Stimulated activated CD8-positive, alpha-beta memory T cell treated with anti-CD3 and anti-CD28 coated beads, Interleukin-7, amount 100 ng/mL, for 1 hour (primary cell): ENCODE measurements at places on chromosomes 4 and X.

- no peak for DNase-seq
Measured at GRCh38 chr4:8904041-8904501, 32.4 kb upstream of the HMX1 start.

DNA sequence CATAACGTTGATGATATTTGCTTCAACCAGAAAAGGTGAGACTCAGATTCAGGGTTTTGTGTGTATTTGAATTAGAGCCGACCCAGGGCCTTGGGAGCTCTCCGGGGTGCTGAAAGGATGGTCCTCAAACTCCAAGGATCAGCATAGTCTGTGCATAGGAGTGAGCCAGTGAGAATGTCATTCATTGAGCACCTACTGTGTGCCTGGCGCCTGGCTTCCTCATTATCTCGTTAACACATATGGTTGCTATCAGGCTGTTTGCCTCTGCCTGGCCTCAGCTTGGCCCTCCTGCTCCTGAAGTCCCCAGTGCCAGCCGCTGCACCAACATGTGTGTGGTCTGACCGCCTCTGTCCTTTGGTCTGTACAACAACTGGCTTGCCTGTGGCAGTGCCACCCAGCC lies 25.1 kb upstream of the JAKMIP1 start:
- no peak for DNase-seq

DNA sequence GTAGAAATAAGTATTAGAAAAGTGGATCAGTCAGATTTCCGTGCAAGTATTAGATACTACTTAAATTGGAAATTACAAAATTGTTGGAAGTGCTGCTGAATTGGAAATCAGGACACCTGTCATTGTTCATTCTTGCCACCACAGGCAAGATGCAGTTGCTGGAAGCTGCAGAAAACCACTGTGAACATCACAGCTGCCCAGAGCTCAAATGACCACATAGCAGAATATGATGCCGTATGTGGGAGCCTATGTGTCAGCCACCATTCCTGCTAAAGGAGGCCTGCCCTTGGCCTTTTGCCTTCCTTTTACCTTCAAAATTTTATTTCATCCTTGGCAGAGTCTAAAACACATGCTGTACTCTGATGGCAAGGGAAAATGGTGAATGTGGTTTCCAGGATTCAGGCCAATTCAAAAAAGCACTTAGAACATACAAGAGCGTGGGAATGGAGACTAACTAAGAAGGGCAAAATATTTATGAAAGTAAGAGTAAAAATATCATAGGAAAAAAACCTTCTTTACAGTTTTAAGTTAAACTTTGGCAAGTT lies 1005.5 kb upstream of the GRID2 start:
- no peak for DNase-seq

GRCh38 chrX:70481471-70482270 lies 37.0 kb downstream of the DLG3 start:
- no peak for DNase-seq

DNA sequence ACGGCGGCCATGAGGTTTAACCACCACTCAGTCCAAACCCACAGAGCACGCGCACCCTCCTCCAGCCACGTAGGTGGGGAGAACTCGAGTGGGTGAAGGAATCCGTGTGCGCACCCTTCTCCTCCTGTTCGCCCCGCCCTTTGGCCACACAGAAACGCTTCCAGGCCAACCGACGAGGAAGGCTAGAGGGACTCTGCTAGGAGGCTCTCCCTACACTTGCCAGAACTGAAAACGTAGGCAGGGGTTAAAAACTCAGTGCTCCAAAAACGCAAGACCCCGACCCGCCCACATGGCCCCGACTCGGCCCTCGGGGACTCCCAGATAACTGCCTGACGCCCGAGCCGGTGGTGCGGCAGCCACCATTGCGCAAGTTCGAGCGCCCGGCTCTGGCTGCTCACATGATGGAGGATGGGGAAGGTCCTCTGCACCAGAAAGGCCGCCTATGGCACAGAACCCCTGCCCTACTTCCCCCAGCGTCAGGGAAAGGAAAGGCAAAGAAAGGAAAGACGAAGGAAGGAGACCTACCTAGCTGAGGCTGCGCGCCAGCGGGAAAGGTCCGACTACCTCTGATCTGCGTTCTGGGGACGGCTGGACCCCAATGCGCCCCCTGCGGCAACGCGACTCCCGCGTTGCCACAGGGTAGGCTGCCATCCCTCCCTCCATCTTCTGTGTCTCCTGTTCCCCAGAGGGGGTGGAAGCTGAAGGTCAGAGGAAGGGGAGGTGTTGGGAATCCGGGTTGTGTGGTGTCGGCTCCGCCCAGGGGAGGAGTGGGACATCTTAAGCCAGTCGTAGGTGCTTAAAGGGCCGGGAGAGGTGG lies 201.9 kb upstream of the AGTR2 start:
- DNase-seq, result no peak

DNA sequence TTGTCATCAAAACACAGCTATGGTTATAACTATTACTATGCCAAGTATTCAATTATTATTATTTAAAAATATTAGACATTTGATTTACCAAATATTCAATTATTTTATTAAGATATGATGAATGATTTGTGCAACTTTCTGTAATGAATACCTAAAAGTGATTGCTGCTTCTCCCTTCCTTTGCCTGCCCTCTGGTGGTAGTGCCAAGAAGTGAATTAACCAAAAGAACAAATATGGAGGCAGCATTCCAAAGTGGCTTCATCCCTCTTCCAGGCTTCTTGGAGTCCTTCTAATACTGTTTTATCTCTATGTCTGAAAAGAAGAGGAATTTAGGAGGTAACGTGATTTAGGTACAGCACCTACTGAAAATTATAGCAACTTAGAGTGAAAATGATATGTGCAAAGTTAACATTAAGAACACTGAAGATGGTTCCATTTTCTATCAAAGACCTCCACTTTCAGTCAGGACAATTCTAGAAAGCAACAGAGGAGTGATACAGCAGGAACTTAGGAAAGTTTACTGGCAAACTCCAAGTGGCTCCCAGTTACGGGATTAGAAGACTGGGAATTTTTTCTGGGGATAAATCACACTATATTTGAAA lies 43.0 kb downstream of the ENPEP start:
- DNase-seq, result no peak
